ENCODE measurements at places on chromosomes 16 and 17.

GRCh38 chr17:57537524-57538410 is 207.3 kb downstream of the CCDC182 start:
- no peak for DNase-seq

DNA sequence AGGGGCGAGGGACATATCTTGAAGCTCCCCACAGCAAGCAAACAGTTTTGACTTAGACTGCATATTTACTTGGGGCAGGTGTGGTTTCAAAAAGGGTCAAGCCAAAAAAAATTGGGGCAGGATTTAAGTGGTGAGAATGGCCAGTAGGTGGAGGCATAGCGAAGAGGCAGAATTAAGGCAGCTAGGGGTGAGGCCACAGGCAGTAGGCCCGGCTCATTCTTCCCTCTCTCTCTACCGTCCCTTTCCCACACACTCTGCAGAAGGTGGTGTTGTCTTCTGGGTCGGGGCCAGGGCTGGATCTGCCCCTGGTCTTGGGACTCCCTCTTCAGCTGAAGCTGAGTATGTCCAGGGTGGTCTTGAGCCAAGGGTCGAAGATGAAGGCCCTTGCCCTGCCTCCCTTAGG is 2.6 kb downstream of the SHBG start:
- no peak for DNase-seq

GRCh38 chr17:81309140-81309858 is 14.2 kb upstream of the SLC38A10 start:
- peak; percentile 75 for DNase-seq

DNA sequence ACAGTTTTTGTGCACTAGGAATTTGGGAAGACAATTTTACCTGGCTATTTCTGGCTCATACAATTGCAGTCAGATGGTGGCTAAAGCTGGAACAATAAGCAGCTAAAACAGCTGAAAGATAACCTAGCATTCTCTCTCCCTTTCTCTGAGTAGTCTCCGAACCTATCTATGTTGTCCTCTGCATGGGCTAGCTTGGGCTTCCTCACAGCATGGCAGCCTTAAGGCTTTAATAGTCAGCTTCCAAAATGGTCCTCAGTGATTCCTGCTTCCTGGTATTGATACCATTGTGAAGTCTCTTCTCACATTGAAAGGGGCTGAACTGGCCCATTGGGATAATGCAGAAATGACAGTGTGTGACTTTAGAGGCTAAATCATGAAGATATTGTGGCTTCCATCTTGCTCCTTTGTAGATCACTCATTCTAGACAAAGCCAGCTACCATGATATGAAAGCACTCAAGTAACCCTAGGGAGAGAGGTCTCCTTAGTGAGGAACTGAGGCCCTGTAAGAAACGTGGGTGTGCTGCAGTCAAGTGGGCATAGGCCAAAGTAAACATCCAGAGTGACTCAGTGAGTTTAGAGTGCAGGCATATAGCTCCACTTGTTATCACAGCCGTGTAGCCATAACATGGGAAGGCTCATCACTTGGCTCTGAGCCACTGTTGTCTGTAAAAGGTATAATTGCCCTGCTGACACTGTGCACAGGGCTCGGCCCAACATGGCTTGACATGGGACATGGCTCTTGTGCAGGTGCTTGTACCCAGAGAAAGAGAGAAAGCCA is 5.5 kb upstream of the VKORC1 start:
- DNase-seq = no peak

GRCh38 chr16:68257251-68257905 is 6.9 kb upstream of the SLC7A6 start:
- no peak for DNase-seq

GRCh38 chr17:17151055-17151454 is 55.1 kb downstream of the PLD6 start:
- DNase-seq = no peak

DNA sequence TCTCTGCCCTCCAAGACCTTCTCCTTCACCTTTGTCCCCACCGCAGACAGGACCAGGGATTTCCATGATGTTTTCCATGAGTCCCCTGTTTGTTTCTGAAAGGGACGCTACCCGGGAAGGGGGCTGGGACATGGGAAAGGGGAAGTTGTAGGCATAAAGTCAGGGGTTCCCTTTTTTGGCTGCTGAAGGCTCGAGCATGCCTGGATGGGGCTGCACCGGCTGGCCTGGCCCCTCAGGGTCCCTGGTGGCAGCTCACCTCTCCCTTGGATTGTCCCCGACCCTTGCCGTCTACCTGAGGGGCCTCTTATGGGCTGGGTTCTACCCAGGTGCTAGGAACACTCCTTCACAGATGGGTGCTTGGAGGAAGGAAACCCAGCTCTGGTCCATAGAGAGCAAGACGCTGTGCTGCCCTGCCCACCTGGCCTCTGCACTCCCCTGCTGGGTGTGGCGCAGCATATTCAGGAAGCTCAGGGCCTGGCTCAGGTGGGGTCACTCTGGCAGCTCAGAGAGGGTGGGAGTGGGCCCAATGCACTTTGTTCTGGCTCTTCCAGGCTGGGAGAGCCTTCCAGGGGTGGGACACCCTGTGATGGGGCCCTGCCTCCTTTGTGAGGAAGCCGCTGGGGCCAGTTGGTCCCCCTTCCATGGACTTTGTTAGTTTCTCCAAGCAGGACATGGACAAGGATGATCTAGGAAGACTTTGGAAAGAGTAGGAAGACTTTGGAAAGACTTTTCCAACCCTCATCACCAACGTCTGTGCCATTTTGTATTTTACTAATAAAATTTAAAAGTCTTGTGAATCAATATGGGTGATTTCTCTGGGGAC is 12.2 kb downstream of the CX3CL1 start:
- no peak for DNase-seq

DNA sequence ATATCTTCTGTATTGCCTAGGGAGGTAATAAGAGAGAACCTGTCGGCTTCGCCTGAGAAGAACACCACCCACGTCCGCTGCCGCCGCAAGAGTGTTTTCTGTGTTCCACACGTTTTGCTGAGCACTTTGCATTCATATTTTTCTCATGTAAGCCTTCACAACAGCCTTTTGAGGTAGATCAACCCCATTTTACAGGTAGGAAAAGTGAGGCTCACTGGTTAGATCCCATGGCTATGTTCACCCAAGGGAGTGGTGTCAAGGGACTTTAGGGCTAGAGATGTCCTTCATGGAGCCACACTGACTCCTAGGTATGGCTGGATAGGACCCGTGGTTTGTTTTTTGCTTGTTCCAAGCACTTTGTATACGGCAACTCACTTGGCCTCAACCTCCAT is 87.0 kb upstream of the LGALS9 start:
- no peak for DNase-seq

- DNase-seq = no peak
These were observed 11.1 kb downstream of the LDHD start for GRCh38 chr16:75105306-75106061.

- no peak for DNase-seq
These were observed 19.6 kb upstream of the PHF12 start for GRCh38 chr17:28970879-28971278.

DNA sequence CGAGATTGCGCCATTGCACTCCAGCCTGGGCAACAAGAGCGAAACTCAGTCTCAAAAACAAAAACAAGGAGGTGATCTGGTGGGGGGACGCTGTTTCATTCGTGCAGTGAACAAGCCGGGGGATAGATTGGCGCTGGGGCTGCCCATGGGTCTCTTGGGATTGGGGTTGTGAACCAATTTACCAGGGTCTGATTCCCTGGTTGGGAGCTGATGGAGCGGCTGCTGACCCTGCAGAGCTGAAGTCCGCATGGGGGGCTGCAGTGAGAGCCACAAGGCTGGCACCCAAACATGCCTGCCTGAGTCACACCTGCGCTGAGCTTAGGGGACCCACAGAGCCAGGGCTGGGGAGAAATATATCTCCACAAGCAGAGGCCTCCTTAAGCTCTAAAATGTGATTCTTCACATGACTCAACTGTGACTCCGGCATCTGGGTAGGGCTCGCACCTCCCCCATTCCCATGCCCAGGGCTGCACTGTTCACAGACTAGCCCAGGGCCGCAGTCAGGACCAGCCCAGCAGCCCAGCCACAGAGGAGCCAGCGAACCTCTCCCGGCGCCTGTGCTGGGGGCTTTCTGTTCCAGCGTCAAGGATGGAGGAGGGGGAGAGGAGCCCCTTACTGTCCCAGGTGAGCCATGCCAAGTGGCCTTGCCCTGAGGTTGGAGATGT is 5.0 kb downstream of the TSPAN10 start:
- no peak for DNase-seq

GRCh38 chr16:51886456-51886855 is 660.5 kb downstream of the TOX3 start:
- no peak for DNase-seq

GRCh38 chr17:79952265-79952877 is 83.3 kb downstream of the TBC1D16 start:
- DNase-seq = peak; percentile 37

DNA sequence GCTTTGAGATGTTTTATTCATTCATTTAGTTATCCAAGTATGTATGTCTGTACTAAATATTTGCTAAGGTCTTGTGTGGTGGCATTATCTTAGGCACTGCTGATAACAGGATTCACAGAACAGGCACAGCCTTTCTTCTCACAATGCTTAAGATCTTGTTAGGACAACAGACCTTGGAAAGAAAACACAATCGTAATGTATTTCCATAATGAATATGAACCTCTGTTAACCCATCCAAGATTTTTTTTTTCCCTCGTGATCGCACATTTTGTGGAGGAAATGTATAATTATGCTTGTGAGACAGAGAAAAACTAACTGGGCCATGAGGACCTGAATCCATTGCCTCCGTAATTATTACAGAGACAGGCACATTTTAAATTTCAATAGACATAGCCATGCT is 121.9 kb downstream of the NPIPB5 start:
- no peak for DNase-seq

DNA sequence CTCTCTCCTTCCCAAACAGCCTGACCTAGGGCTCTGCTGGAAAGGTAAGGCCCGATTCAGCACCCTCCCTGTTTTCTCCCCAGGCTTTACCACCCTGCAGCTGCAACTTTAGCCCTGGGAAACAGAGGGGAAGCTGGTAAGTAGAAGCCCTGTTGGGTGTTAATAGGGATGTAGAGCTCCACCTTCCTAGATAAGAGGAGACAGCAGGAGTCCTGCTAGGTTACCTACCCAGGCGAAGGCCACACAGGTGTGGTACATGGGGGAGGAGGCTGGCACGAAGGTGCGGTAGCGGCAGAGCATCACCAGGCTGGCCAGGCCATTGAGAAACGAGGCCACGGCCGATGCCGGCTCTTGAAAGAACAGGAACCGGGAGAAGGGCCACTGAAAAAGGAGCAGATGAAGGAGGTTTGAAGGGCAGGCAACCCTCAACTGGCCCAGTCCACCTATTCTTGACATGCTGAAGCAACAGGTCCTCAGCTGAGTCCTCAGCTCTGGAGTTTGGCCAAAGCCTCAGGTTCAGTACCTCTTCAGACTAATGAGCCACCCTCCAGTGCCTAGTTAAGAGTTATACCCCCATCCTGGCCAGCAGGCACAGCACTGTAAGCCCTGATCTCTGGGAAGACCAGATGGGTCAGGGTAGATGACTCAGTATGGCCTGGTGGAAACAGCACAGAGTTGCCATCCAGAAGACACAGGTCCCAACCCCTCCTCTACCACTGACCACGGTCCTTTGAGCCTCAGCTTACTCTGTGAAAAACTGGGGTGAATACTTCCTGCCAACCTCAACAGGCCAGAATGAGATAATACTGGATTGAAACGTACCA is 3.3 kb downstream of the PGAP3 start:
- DNase-seq = no peak

DNA sequence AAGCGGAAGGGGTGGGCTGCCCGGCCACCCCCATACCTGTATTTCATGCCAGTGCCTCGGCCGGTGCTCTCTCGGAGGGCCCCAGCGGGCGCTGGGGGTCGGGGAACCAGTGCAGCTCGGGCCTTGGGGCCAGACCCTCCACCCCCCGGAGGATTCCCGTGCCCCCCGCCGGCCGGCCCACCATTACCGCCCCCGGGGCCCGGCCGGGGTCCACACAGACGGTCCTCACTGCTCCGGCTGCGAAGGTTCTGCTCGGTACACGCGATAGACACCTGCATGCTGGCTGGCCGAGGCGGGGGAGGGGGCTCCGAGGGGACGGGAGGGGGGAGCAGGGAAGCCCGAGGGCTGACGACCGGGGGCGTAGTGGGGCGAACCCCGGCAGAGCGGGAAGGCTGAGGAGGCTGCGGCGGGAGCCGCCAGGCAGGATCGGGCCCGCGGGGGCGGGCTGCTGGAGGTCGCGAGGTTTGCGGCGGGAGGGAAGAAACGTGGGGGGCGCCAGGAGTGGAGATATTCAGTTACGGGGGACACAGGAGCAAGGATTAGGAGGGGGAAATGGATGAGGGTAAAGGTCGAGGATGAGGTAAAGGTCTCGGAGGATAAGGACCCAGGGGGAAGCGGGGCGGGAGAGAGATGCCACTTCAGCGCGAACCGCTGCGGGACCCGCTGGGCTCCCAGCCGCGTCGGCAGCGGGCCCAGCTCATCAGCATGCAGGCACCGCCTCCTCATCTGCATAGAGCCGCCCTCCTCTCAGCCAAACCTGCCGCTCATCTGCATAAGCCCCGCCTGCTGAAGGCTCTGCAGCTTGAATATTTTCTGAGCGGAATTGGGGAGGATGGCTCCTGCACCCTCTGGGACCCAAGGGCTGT is at the start of gene KCNAB3:
KCNAB3 (minus strand) TSS at position 699 of the 866 bp plus-strand sequence; CDS start at position 278, 421 bp downstream.
- DNase-seq = peak; percentile 84

DNA sequence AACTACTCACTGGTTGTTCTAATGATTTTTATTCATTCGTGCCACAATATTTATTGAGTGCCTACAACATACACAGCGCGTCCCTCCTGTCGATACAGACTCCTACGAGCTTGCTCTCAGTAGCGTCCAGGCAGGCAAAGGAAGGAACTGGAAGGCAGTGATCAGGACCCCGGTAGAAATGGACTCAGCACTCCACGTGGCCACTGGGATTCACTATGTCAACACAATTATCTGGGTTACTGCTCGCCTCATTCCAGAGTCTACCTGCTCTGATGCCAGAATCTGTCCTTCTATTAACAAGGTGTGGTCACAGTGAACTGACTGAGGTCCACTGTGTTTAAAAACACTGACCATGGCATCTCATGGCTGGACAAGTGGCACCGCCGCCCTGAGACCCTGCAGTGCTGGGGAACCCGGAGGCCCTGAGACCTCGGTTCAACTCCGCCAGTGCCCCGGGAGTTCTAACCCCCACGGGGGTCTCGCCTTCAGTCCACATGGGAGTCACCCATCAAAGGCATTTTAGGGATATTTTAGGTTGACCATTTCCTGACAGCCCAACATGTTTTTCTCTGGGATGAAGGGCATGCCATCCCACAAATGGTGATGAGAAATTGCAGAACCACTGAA is 71.4 kb downstream of the ZFHX3 start:
- no peak for DNase-seq

DNA sequence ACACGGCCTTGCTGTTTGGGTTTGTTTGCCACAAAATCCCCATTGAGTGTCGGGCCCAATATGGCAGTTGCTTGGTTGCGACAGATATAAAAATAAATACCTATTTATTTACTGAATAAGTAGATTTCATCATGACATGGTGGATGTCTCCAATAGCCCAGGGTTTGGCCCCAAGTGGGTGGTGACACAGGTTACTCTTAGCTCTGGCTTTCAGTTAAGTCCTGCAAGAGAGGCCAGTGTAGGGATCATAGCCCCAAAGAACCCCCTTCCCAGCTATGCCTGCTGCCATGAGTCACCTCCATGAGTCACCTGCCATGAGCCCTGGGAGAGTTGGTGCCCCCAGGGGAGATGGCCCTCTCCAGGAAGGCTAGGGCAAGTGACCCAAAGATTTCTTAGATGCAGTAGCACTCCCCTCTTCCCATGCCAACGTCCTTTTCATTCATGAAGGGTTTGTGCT is 78.7 kb upstream of the LGALS9 start:
- no peak for DNase-seq

- DNase-seq = no peak
These were observed 2.7 kb upstream of the NFE2L1 start for GRCh38 chr17:48045316-48046001.

GRCh38 chr16:27458987-27459688 is 57.2 kb downstream of the IL21R start:
- DNase-seq = no peak
